ENCODE measurements at places on chromosomes 11 and 22.
A peak's percentile ranks its signal among the peaks of the same experiment; 100 is the strongest.

GRCh38 chr11:12803086-12803826, 129.0 kb downstream of the TEAD1 start:
- no peak for DNase-seq

DNA sequence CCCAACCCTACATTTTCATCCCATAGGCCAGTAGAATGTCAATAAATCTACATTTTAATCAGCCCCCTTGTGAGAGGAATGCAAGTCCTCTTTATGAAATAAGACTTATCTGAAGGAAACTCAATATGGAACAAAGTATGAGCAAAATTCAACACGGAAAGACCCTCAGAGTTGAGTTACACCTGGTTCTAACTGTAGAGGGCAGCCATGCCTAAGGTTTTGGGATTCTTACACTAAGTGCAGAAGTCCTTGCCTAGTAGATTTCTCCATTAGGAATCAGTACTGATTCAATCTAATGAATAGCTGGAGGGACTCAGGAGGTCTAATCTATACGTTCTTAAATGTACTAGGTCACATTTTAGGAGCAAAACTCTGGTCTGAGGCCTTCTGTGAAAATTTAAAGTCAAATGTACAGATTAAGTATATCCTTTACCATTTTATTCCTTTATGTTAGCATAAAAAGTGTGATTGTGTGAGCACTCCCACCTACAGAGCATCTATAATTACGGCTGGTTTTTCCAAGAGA, 904.5 kb downstream of the DLG2 start:
- DNase-seq: peak; percentile 36

- DNase-seq: no peak
Measured at GRCh38 chr11:96037405-96037949, 113.6 kb upstream of the MTMR2 start.

DNA sequence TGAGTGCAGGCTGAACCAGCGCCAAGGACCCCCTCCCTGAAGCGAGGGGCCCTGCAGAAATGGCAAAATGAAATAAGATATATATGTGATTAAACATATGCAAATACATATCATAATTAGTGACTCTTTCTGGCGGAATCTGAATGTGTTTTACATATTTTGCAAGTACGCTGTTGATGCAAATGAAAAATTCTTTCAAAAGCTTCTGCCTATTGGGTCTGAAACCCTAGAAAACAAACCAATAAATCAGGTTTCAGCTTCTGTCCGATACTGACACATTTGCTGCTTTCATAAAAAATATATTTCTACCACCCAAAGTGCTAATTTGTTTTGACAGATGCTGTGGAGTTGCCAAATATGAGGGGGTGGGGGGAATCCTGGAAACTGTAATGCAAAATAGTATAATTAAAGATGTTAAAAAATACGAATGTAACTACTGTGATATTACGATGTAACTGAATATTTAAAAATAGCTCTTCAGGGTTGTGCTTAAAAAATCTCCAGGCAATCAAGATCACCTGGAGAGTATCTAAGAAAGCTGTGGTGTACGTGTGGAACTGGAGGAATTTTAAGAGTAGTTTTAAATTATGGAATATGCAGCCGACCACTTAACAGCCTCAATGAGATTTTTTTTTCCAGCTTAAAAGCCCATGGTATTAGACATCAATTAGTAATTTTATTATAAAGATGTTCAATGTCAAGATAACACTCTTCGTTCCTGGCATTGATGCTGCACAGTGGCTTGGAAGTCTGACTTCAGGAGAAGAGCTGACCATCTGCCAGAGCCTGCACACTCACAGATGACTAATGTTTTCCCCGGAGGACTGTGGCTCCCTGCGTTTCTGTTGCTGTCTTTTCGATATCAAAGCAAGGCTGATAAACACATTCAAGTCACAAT, 122.2 kb upstream of the RCN1 start:
- no peak for DNase-seq

DNA sequence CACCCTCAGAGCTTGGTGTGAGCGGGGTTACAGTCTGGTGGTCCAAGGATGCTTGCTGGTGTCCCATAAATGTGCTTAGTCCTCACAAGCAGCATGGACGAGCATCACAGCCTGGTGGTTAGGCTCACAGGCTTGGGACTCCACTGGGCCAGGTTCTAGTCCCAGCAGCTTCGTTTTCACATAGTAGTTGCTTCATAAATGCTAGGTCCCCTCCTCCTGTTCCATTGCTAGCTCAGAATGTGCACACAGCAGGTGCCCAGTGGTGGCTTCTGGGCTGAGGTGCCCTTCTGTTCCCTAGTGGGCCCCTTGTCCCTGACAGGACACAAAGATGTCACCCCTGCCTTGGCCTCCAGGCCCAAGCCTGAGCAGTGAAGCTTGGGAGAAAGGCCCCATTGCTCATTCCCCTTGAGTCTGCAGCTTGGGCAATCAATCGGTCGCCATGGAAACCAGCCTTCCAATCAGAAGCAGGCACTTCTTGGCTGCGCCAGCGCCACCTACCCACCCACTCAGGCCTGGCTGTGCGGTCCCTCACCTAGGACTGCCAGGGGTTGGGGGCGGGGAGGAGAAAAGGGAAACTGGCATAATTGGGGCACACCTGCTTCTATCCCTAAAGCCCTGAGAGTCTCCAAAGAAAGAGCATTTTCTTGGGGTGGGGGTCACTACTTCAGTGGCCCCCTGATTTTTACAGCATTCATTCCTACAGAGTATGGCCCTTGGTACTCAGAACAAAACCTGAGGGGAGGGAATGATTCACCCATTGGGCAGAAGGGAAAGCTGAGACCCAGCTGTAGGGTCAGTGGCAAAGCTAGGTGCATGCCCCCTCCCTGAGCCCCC, 48.1 kb downstream of the CYTH4 start:
- peak; percentile 66 for DNase-seq

- no peak for DNase-seq
Measured at GRCh38 chr11:107840129-107840484, 18.5 kb downstream of the SLC35F2 start.

- DNase-seq: no peak
Measured at GRCh38 chr11:125164422-125165110, at the start of gene PKNOX2. Gene PKNOX2, plus strand, starts transcription at chr11:125164751. Its CDS starts 186,555 bp downstream, at chr11:125351306.

Measured in SHP77 treated with DMSO at 0.1 percent for 48 hours (cell line).